ENCODE measurements at places on chromosomes 3 and 15.

DNA sequence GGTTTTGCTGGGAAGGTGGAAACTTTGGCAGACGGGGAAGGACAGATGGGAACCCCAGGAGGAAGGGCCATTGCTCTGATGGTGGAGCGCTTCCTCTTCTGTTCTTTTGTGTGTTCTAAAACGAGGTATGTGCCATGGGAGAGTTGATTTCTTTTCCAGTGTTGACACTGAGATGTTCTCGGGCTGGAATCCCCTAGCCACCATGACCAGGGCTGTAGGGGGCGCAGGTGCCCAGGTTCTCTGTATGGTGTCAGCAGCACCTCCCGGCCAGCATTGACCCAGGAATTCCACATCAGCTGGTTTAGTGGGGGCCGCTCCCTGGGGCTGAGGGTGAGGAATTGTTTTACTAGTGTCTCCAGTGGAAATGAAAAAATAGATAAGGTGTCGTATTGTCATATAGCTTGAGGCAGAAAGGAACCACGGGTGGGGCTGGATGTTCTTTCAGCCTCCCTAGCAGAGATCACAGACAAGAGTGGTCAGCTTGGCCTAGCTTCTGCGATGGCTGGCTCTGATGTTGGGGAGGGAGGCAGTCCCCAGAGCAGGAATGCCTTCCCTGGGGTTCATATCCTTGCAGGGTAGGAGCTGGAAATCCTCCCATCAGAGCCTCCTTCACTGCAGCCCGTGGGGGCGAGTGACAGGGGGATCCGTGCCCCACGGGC, 34.2 kb upstream of the ACAD9 start:
- DNase-seq, result no peak

DNA sequence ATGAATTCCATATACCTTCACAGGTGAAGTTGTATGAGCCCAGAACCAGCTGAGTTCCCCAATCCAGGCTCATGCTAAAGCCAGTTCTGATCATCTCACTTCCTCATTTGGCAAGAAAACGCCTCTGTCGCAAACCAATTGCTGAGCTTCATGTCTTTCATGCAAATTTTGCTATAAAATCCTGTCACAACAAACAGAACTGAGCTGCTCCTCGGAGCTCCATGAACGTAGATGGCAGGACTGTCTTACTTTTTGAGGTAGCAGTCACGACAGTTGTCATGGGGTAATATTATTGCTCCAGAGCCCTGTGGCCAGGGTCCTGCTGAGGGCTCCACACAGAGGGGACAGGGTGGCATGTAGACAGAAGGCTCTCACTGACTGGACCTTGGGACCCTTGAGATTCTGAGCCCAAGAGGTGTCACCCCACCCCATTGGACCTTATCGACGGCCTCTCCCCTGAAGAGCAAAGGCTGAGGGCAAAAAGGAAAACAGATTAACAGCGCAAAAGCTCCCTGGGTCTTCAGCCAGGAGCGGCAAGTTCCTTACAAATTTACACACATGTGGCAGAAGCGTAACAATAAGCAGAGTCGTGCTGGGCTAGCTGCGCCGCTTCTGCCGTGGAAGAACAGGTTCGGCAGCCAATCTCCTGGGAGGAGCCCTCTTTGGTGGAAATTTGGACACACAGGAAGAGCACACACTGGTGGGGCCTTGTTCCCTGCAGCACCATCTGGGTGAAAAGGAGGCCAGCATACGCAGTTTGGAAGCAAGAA, 249.2 kb downstream of the OPA1 start:
- DNase-seq, result no peak

DNA sequence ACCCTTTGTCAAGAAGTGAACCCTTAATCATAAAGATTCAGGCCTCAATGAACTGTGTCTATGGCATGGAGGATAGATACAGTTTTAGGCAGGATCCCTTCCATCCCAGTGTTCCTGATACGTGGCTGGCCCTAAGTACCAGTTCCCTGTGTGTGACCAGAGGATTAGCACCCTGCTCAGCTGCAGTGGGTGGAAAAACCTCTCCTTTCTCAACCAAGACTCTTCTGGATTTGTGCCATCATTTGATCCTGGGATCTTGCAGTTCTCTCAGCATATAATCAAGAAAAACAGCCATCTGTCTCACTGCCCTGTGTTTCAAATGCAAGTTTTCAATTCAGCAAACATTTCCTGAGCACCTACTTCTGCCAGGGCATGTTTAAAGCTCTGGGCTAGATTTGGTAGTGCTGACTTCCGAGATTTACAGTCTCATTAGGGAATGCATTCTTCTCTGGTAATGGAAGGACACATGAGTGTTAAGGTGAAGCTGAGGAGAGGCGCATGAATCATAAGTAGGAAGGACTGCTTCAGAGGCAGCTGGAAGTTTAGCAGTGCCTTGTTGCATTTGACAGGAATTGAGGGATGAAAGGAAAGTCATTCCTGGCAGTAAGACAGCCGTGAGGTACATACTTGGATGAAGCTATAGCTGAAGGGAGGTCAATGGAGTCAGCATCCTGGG, 388.3 kb downstream of the MFSD1 start:
- no peak for DNase-seq

DNA sequence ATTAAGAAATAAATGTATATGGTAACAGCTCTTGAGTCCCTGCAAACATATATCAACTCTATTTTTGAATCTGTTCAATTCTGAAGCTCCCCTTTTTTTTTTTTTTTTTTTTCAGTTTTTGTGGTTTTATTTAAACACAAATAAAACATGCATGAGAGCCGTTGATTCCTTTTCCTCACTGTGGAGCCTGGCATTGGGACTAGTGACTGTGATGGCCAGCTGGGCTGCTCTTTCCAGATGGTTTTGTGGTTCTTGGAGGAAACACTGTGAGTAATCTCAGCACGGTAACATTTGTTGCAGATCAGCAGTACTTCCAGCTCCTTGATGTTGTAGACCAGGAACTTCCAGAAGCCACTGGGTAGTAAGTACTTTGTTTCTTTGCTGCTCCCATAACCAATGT, 15.9 kb downstream of the EMC7 start:
- no peak for DNase-seq

GRCh38 chr3:29318251-29318650, 37.4 kb downstream of the RBMS3 start:
- DNase-seq, result no peak
